ENCODE measurements at places on chromosomes 5 and 9. TPM values are rescaled to one million over a fixed set of nuclear protein-coding genes. Genes with fewer than 3 reads are reported as not detected.

DNA sequence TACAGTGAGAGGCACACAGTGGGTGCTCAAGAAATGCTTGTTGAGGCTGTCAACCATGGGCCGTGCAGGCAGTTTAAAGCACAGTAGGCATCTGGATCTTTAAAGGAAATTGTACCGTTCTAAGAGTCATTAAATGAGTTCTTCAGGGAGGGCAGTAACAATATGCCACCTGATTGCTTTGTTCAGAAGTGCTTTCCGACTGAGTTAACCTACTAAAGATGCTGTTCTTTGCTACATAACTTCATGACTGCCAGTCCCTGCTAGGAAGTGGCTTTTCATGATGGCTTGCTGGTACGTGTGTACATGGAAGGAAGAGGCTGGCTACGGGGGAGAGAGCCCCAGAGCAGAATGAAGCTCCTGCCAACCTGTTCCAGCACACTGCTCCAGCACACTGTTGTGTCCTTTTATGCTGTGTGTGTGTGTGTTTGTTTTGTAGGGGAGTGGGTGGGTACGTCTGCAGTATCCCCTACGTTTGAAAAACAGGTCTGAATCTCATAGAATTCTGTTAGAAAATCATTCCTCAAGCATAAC is 41.9 kb upstream of the PPP2R2B start:
- no peak overlapping the region for H3K27ac ChIP-seq
- H3K36me3 ChIP-seq = no peaks in the 10 kb centered on the region
- no peak for DNase-seq
- no peaks in the 10 kb centered on the region for H3K27me3 ChIP-seq

DIRAS2 gene
- total RNA-seq = 2.2 TPM

ADGRD2 gene
- total RNA-seq = not detected

DNA sequence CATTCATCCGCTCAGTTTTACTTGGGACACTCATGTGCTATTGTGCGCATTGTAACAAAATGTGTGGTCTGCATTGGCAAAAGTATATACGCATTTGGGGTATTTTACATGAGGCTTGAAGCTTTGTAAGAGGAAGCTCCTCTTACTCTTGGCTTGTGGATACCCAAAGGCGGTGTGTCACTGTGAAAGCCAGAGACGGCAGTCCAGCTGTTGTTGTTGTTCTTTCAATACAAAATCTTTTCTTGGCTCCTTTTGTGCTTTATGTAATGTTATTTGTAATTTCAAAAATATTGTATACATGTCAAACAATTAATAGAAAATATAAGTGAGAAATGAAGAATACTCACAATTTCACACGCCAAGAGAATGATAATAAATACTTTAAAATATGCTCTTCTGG is 128.3 kb upstream of the MOCS2 start:
- no peaks in the 10 kb centered on the region for H3K27me3 ChIP-seq
- H3K27ac ChIP-seq = no peak overlapping the region
- H3K4me1 ChIP-seq = no peaks in the 10 kb centered on the region
- no peak for DNase-seq
- no peak overlapping the region for H3K4me3 ChIP-seq
- H3K36me3 ChIP-seq = no peaks in the 10 kb centered on the region

DNA sequence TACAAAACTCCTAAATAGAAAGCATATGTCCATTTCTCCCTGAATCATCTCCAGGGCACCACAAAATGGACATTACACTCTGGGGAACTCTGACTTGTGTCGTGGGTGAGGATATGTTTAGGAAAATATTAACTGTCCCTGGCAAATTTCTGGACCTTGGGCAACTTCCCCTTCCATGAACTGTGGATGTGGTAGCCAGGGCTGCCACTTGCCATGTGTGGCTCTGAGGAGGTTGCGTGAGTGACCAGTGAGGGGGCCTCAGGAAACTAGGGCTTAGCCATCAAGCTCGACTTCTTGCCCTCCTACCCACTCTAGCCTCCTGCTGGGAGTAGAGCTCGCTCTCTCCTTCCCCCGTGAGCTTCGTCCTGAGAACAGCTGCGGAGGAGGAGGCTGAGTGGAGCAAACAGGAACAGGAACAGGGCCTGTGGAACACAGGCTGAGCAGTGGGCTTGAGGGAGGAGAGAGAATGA is 13.8 kb upstream of the STC2 start:
- H3K4me1 ChIP-seq = no peaks in the 10 kb centered on the region
- H3K27ac ChIP-seq = no peak overlapping the region
- no peaks in the 10 kb centered on the region for H3K27me3 ChIP-seq

- H3K27ac ChIP-seq = no peak overlapping the region
- no peaks in the 10 kb centered on the region for H3K36me3 ChIP-seq
- no peaks in the 10 kb centered on the region for H3K27me3 ChIP-seq
- no peaks in the 10 kb centered on the region for H3K4me1 ChIP-seq
- peak; percentile 60 for DNase-seq
Measured at GRCh38 chr9:113675475-113675941, 200.6 kb upstream of the ZNF618 start.

DNA sequence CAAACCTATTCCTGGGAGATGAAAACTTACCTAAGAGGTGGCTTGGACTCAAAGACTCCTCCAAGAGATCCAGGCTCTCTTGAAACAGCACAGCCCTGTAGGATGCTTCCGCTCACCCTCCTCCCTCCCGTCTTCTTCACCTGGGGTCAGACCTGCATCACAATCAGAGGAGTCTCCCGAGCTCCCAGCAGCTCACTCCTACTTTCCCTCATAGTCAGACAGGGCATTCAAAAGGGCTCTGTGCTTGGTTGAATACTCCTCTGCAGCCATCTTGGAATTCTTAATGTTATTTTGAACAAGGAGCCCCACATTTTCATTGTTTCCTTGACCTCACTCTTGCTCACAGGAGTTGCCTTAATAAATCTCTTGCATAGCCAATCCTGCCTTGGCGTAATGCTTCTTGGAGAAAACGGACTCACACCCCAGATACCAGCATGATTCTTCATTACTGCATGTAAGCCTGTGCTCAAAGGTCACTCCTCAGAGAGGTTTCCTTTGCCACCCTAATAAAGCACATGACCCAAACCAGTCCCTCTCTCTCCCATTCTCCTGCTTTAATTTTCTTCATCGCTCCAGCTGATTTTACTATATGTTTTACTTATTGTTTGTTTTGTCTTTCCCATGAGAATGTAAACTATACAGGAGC is 47.1 kb upstream of the IFNK start:
- peaks cover 21% of the 10 kb centered on the region for H3K4me1 ChIP-seq
- no peak for DNase-seq
- no peak overlapping the region for H3K4me3 ChIP-seq
- H3K36me3 ChIP-seq = no peaks in the 10 kb centered on the region
- H3K27me3 ChIP-seq = no peaks in the 10 kb centered on the region
